Astrocyte of the cerebellum (primary cell): ENCODE measurements at places on chromosomes 1 and 21.

- no peak for DNase-seq
These were observed 45.2 kb upstream of the HAO2 start for GRCh38 chr1:119323216-119323982.

DNA sequence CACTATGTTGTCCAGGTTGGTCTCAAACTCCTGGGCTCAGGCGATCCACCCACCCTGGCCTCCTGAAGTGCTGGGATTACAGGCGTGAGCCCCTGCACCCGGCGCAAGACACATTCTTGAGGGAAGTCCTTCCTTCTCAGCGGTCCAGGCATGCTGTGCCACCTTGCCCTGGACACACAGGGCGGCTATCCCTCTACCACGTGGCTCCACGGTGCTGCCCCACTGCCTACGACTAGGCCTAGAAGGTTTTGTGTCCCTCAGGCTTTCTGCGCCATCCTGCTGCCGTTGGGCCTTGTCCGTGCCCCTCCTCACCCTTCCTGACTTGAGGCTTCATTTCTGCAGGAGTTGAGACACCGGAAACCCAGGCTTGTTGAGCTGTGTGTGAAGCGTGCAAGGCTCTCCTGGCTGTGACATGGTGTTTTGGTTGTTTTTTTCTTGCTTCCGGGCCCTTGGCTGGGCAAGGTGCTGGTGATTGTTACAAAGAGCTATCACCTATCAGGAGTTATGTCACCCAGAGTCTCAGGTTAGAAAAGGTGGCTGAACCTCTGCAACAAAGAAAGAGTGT lies 13.9 kb downstream of the C1orf174 start:
- no peak for DNase-seq

- no peak for DNase-seq
These were observed 120.0 kb downstream of the LRIG2 start for GRCh38 chr1:113192980-113193379.

DNA sequence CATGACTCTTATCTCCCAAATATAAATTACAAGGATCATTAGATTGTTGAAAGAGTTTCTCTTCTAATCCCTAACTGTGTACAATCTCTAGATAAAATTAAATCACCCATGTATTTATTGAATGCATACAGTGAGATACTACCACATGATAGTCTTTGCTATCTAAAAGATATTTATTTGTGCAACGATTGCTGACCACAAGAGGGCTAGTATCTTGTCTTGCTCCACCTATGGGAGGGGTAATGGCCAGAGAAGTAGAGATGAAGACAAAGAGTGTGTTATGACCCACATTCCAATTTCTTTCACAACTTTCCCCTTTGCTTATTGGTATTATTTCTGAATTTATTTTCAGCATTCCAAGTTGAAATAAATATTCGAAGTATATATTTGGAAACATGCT lies 13.7 kb downstream of the PYHIN1 start:
- DNase-seq: no peak
